ENCODE measurements at places on chromosomes 5 and 9.

DNA sequence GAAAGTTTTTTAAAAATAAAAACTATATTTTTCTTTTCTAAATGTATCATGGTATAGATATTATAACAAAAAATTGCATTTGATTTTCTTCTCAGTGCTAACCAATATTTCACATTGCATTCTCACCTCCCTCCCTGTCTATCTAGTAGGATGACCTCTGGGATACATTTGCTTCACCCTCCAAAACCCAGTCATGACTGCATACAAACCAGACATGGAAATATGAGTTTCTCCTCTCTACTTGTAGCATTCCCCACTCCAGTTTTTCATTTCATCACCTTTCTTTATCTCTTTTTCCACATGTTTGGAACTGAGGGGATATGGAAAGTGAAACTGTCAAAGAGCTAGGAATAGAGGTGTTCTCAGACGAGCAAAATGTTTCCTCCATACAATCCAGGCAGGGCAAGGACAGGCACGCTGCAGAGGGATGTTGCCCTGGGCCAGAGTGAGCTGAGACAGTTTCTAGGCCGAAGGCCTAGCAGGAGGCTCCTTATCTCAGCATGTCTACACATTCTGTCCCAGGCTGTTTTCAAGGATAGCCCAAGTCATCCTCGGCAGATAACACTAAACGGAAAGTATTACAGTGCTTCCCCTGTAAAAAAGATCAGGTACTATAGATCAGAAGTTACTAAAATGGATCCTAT is 46.7 kb downstream of the MEF2C start:
- DNase-seq, result no peak

GRCh38 chr9:114364134-114365041 is 23.4 kb downstream of the AKNA start:
- DNase-seq, result peak; percentile 92

- no peak for DNase-seq
Observed at GRCh38 chr5:33229216-33229615, 211.5 kb upstream of the TARS1 start.

DNA sequence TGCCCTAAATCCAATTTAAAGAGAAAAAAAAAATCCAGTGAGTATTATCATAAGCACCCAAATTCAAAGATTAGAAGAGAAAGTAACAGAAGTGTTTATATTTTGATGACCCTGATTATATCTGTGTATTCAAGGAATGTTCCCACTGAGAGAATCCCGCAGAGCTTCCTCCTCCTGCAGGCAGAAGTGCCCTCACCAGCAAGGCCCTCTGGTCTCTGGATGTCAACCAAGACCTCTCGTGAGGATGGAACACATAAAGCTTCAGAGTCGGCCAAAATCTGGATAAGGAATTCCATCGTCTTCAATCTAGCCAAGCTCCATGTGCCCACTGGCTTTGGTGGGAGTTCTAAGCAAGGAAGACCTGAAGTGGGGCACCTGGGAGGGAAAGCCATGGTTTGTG is 18.1 kb downstream of the PTCH1 start:
- DNase-seq, result no peak

DNA sequence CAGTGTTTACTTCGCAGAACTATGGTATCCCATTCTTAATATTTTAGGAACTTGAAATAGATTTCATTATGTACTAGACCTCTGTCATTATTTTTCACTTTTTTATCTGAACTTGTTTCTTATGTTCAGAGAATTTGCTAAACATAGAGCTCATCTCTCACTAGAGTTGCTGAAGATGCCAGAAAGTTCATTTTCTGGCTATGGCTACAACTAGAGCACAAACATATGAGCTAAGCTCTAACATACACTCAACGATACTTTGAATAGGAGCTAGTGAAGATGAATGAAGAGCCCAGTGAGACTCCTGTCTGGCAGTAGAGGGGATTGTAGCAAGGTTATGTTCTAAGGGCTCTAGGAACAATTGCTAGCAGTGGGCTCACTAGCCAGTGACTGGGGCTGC is 582.2 kb downstream of the KIF4B start:
- no peak for DNase-seq

DNA sequence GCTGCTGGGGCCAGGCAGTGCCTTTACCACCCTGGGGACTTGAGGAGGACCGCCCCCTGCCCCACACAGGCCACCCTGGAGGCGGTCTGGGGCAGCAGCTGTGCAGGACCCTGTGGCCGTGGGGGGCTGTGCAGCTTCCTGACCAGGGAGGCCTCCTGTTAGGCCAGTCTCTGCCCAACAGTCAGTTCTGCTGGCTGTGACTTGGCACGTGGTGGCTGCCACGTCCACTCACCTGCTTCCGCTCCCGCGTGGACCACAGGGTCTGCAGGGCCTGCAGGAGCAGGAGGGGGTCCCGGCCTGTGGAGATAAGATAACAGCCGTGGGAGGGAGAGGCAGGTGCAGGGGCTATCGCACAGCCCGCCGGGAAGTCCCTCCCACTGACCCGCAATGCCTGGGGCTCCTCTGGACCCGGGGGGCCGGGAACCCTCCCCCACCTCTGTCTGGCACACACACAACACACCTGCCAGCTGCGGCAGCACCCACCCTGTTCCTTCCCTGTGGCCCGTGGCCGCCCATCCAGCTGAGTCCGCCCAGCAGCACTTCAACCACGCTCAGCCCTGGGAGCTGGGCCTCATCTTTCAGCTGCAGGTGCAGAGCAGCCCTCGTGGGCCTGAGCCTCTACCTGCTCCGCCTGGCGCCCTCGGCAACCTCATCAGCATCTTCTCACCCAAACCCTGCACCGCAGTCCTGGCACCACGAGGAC is 39.7 kb downstream of the EXD3 start:
- no peak for DNase-seq

- DNase-seq, result peak; percentile 66
Observed at GRCh38 chr9:69223605-69224004, 49.5 kb downstream of the TJP2 start.

DNA sequence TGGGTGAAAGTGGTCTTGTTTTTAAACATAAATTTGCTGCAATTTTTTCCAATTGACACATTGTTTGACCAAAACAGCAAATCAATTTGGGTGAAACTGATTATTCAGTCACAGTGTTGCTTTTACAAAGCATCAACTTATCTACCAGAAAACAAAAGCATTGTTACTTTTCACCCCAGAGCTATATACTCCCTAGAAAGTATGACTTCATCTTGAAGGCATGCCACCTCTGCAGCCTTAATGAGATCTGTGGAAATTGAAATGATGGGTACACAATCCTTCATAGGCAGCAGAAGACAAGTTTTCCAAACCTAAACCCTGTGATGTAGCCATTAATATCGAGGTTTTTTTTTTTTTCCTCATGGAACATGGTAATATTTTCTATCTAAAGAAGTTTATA is 615.9 kb downstream of the CHSY3 start:
- DNase-seq, result peak; percentile 39

GRCh38 chr9:109721001-109721400 is 59.0 kb upstream of the PALM2AKAP2 start:
- no peak for DNase-seq

- no peak for DNase-seq
Observed at GRCh38 chr9:73805853-73806458, 654.3 kb downstream of the ANXA1 start.

GRCh38 chr5:9233712-9234111 is 312.2 kb downstream of the SEMA5A start:
- peak; percentile 62 for DNase-seq

DNA sequence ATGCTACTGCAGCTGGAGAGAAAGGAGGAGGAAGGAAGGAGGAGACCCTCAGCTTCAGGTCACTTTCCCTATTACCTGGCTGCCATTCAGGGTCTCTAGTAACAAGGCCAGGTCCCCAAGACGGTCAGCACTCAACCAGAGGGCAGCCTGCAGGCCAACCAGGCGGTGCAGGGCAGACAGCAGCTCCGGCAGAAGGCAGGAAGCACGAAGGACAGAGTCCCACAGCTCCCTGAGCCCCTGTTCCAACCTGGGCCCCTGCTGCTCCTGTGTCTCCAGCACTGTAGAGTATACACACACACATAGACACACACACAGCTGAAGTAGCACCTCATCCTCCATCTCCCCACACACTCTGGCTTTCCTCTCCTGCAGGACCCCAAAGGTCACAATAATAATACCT is 1.7 kb downstream of the FANCG start:
- no peak for DNase-seq

GRCh38 chr9:37218800-37219425 is 98.5 kb downstream of the ZCCHC7 start:
- no peak for DNase-seq

DNA sequence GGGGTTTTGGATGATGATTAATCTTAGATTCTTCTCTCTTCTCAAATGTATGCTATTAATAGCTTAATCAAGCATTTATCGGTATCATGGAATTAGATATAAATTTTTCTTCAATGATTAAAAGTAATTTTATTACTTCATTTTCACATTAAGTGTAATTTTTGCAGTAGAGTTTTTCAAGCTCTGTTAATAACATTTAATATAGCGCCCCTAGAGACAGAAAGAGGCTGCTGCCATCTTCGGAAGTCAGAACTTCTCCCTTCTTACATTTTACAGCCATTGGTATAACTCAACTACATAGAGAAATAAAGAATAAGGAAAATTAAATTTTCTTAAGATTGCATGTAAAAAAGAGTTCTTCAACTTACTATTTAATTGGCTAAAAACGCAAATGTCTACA is 540.3 kb downstream of the GABRG2 start:
- DNase-seq, result no peak

DNA sequence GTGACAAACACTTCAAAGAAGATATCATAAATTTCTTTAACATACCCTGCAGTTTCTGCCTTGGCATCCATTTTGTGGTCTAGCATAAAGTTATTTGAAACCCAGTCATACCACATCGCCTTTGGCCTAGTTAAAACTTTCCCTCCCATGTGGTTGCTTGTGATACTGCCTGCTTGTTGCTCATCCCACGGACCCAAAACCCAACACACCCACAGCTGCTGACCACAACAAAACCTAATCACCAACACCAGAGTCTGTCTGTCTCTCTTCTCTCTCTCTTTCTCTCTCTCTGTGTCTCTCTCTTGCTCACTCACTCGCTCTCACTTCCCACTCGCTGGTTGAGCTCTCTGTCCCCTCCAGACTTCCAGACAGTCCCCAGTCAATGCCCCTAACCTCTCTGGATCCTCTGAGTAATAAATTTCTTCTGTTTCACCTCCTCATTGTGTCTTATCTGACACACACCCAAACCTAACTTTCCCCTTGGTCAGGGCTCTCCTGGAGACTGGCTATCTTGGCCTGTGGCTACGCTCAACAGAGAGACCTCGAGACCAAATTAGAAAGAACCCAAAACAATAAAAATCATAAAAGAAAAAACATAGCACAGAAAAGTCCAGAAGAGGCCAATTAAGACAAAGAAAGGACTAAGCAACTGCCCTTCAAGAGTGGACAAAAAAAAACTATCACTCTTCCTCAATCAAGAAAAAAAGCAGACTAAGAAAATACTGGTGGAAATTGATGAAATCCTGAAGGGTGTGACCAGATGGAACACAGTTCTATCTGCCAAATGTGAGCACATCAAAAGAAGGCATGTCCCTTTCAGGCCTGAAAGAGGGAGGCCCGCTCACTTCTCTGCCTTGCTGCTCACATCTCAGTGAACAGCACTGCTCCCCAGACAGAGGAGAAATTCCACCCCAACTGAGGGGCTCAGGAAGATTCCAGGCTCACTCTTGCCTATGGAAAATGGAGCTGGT is 41.5 kb downstream of the TTLL11 start:
- peak; percentile 84 for DNase-seq

GRCh38 chr9:468766-469426 is 254.2 kb downstream of the DOCK8 start:
- DNase-seq, result no peak

- DNase-seq, result no peak
Observed at GRCh38 chr9:124225945-124226344, 31.8 kb upstream of the NEK6 start.

- peak; percentile 76 for DNase-seq
Observed at GRCh38 chr5:124908581-124909451, 162.4 kb upstream of the ZNF608 start.

DNA sequence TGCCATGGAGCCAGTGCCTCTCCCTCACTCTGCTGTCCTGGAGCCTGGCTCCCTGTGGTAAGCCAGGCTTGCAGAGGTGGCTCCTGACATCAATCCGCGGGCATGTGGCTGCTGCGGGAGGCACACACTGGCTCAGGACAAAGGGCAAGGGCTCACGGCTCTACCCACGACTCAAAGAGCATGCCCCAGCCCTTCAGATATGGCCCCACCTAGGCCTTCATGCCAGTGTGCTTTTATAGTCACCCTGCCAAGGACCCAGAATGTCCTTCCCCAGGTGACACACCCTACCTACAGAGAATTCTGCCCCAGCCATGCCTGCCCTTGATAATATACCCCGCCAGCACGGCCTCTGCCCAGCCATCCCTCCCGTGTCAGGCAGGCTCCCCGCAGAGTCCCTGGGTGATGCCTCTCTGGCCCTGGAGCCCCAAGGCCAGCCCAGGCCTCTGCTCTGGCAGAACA is 1.6 kb downstream of the MGAT4B start:
- DNase-seq, result no peak

- DNase-seq, result no peak
Observed at GRCh38 chr5:168125445-168126199, 165.8 kb upstream of the WWC1 start.

DNA sequence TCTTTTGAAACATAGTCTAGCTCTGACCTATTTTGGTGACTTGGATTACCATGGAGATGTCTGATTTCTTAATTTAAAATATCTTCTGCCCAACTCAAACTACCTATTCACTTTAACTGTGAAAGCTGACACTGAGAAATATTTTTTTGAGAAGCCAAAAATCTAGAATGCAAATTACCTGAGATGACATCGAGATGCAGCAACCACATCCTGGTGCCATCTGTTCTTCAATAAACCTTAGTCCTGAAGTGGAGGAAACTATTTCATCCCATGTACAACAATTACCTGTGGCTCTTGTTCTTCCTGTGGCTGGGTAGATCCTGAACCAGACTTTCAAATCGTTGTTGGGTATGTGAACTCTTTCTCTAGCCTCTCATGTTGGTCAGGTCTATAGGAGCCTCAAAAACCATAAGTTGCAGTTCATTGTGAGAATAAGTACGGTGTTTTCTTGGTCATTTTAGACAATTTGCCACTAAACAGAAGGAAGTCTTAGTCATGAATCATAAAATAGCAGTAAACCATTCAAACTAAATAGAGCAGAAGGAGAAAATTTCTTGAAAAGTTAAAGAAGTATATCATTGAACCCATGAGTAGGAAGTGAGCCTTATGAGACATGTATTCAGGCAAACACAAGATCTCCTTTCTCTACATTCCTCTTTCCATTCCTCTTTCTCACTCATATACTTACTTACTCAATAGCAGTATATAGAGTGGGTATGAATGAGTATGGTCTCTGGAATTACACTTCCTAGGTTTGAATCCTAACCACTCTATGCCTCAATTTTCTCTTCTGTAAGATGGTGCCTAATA is 176.0 kb downstream of the HMHB1 start:
- no peak for DNase-seq

GRCh38 chr5:90112033-90112692 is 297.4 kb downstream of the CETN3 start:
- DNase-seq, result no peak

- peak; percentile 52 for DNase-seq
Observed at GRCh38 chr5:68074048-68074632, 141.4 kb upstream of the PIK3R1 start.

- DNase-seq, result peak; percentile 29
Observed at GRCh38 chr5:71932131-71932654, 175.1 kb upstream of the MAP1B start.

GRCh38 chr5:52994266-52994665 is 5.1 kb downstream of the ITGA2 start:
- no peak for DNase-seq

GRCh38 chr9:133054194-133054890 is 7.4 kb upstream of the CEL start:
- no peak for DNase-seq

- peak; percentile 48 for DNase-seq
Observed at GRCh38 chr9:88748566-88749261, 213.7 kb downstream of the NXNL2 start.

- no peak for DNase-seq
Observed at GRCh38 chr5:154449786-154450185, 4.0 kb downstream of the SAP30L start.

Data from fibroblast of skin of right quadriceps (primary cell).